ENCODE measurements at places on chromosomes 2 and 18. TPM values are rescaled to one million over a fixed set of nuclear protein-coding genes. Genes with fewer than 3 reads are reported as not detected.

UGT1A8 gene
- 0.71 TPM for total RNA-seq

MAB21L4 gene
- not detected for total RNA-seq

CYP27C1 gene
- total RNA-seq, result 0.18 TPM

COLEC11 gene
- total RNA-seq, result 0.57 TPM

SLC14A1 gene
- total RNA-seq, result 27.6 TPM

RTP5 gene
- total RNA-seq, result not detected

GBX2 gene
- not detected for total RNA-seq

ABCB11 gene
- not detected for total RNA-seq

TOGARAM2 gene
- 0.14 TPM for total RNA-seq

LAMA3 gene
- total RNA-seq, result 19.1 TPM

EFHD1 gene
- not detected for total RNA-seq

GREB1 gene
- total RNA-seq, result 1.3 TPM

MLPH gene
- 12.2 TPM for total RNA-seq

TGFBRAP1 gene
- total RNA-seq, result 11.5 TPM

ALKAL2 gene
- total RNA-seq, result not detected

PROKR1 gene
- not detected for total RNA-seq

ZNF24 gene
- total RNA-seq, result 26.3 TPM

BCL11A gene
- total RNA-seq, result 0.14 TPM

LOXHD1 gene
- not detected for total RNA-seq

PXDN gene
- total RNA-seq, result 356 TPM

RAB17 gene
- 0.28 TPM for total RNA-seq

IGFBP5 gene
- 928 TPM for total RNA-seq

KIF5C gene
- total RNA-seq, result 0.09 TPM

POLR1A gene
- 9.5 TPM for total RNA-seq

G6PC2 gene
- total RNA-seq, result not detected

DSG1 gene
- not detected for total RNA-seq

GALNT13 gene
- total RNA-seq, result 17.2 TPM

KCNS3 gene
- 0.43 TPM for total RNA-seq

SRD5A2 gene
- total RNA-seq, result not detected

TMEFF2 gene
- total RNA-seq, result 3.0 TPM

POTEC gene
- under 0.01 TPM for total RNA-seq

NEB gene
- total RNA-seq, result 0.18 TPM

CRYGD gene
- not detected for total RNA-seq

LRRC30 gene
- not detected for total RNA-seq

ASB18 gene
- total RNA-seq, result not detected

RAB27B gene
- 30.2 TPM for total RNA-seq

GKN2 gene
- total RNA-seq, result not detected

TRIM43 gene
- total RNA-seq, result not detected

DOCK10 gene
- total RNA-seq, result 7.8 TPM

REEP1 gene
- not detected for total RNA-seq

OTX1 gene
- 0.14 TPM for total RNA-seq

IL1RN gene
- 0.71 TPM for total RNA-seq

BBS5 gene
- 6.6 TPM for total RNA-seq

C1GALT1C1L gene
- total RNA-seq, result 0.57 TPM

GRB14 gene
- total RNA-seq, result 0.71 TPM

LYG1 gene
- total RNA-seq, result 0.43 TPM

ARHGAP15 gene
- 0.09 TPM for total RNA-seq

CDH20 gene
- 0.18 TPM for total RNA-seq

ATP6V1B1 gene
- 0.71 TPM for total RNA-seq

REG1B gene
- not detected for total RNA-seq

ERICH2 gene
- 1.2 TPM for total RNA-seq

ABCG5 gene
- not detected for total RNA-seq

NEU2 gene
- total RNA-seq, result not detected

LONRF2 gene
- total RNA-seq, result 0.28 TPM

FAM237A gene
- total RNA-seq, result not detected

AQP12A gene
- total RNA-seq, result not detected

GPR39 gene
- 0.28 TPM for total RNA-seq

ITGB6 gene
- total RNA-seq, result not detected

RAMP1 gene
- total RNA-seq, result 10.5 TPM
